ENCODE measurements at places on chromosomes 11 and 22.
A peak's percentile ranks its signal among the peaks of the same experiment; 100 is the strongest.

GRCh38 chr22:50282361-50283155 is 12.4 kb upstream of the MAPK11 start:
- no peak for DNase-seq

DNA sequence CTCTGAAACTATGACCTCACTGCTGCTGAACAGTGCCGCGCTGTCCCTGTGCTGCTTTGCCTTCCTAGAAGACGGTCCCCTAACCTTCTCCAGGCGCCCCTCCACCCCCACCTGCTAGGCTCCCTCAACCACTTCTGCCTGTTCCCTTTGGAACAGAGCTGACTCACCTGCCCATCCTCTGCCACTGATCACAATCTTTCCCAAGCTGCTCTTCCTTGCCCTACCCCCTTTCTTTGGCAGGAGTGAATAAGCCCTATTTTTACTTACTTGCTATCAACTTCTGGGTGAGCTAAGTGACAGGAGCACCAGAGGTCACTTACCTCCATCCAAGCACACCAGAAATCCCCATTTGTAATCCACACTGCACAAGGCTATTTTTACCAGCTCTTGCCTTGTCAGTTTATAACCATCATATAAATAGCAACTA is 116.0 kb upstream of the BID start:
- no peak for DNase-seq

DNA sequence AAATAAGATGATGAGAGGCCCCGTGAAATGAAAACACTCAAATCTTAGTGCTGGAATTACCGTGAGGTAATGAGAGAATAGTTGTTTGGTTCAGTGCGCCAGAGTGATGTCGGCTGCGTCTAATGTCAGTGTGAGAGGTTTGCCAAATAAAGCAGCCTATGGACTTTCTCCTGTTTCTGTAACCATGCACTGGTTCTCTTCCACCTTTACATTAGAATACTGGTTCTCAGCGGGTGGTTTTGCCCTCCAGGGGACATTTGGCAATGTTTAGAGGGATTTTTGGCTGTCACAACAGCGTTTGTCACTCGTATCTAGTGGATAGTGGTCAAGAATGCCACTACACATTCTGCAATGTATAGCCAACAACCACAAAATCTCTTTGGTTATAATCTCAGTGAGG is 1.1 kb downstream of the OOSP4B start:
- DNase-seq, result no peak

DNA sequence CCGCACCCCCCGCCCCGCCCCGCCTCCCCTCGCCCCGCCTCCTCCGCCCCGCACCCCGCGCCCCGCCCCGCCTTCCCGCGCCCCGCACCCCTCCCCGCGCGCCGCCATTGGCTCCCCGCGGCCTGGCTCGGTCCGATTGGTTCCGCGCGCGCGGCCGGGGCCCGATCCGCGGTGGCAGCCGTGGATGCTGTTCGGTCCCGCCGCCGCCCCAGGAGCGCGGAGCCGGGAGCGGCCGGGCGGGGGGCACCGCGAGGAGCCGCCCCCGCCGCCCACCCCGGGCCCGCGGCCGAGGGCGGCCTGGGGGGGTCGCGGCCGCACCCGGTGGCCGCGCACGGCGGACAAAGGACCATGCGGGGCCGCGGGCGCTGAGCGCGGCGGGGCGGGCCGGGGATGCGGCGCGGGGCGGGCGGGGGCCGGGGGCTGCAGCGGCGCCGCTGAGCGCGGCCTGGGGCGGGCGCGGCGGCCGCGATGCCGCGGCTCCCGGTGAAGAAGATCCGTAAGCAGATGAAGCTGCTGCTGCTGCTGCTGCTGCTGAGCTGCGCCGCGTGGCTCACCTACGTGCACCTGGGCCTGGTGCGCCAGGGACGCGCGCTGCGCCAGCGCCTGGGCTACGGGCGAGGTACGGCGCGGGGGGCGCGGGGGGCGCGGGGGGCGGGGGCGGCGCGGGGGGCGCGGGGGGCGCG is at the start of gene B4GALNT4:
Gene B4GALNT4, plus strand, starts transcription at position 164 of the 683 bp plus-strand sequence. Its CDS starts 305 bp downstream, at position 469.
- peak; percentile 77 for DNase-seq

DNA sequence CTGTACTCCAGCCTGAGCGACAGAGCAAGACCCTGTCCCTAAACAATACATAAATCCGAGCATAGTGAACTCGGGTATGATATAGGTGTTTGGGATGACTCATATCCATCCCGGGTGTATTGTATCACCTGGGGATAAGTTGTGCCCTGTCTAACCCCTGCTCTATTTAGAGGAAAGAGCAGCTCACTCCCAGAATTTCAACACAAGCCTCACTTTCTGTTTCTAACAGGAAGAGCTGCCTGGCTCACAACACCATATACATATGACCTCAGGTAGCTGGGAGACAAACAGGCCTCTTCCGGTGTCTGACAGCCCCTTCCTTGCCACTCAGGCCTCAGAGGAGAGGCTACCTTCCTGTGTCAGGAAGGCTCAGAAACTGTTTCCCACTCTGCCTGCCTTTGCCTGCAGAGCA is 9.9 kb upstream of the MICALL1 start:
- DNase-seq, result no peak

- no peak for DNase-seq
Measured at GRCh38 chr11:19962801-19963175, 197.5 kb downstream of the DBX1 start.

DNA sequence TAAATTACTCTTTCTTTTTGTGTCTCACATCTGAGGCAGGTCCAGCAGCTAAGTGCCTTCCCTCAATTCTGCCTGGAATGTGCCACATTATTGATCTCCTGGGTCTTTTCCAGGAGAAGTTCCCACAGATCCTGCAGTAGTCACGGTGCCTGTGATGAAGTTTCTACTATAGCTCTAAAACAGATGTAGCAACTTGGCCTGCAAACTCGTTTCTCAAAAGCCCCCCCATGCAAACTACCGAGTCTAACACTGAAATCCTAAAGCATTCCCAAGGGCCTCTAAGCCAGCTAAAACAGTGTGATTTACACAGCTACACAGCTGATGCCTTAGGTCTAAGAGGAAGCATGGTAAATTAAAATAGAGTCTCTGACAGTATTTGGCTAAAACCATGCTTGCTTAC is 54.3 kb downstream of the DDI1 start:
- DNase-seq, result peak; percentile 59

DNA sequence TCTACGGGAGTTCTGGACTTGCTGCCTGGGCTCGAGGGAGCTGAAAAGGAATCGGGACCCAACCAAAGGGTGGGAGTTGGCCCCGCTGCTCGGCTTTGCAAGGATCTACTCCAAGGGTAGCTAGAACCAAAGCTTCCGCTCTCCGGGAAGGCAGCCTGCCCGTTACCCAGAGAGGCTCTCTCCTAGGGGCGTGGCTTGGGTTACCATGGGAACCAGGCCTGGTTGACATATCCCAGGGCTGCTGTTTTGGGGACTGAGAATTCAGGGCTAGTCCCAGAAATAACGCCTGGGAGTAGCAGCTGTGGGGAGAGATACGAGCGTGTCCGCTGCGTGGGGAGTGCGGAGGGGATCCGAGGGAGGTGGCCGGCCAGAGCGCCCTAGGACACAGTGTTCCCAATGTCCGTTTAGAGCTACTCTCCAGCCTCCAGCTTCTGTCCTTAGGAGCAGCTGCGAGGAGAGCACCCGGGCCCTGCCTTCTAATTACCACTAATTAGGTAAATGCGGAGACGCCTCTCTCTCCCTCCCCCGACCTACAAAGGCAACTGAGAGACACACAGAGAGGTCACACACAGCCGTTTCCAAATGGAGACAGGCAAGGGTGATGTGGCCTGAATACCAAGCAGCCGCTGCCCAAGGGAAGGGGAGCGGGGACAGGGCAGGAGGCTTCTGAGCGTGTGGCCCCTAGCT is 141.6 kb upstream of the CADM1 start:
- peak; percentile 94 for DNase-seq

DNA sequence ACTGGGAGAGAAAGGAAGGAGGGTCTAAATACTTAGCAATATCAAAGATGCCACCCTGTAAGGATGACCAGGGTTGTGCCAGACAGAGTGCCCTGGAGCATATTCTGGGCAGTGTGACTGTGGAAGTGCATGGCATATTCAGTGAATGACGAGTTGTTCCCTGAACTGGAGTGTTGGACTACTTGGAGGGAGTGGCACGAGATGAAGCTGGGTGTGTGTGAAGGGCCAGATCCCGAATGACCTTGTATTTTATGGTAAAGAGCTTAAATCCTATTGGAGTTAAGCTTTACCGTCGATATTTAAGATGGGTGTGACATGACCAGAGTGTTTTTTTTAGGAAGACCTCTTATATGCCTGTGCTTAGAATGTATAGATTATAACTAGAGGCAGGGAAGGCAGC is 48.8 kb downstream of the STIM1 start:
- DNase-seq, result no peak

- no peak for DNase-seq
Measured at GRCh38 chr11:113376156-113376555, 11.4 kb upstream of the ANKK1 start.

- DNase-seq, result no peak
Measured at GRCh38 chr11:13721760-13722159, 53.3 kb downstream of the FAR1 start.

GRCh38 chr11:126487711-126488110 is 132.2 kb downstream of the ST3GAL4 start:
- DNase-seq, result no peak

GRCh38 chr11:77027275-77027674 is 6.9 kb upstream of the B3GNT6 start:
- DNase-seq, result no peak

GRCh38 chr11:103619480-103619879 is 417.0 kb upstream of the DDI1 start:
- DNase-seq, result no peak

- peak; percentile 17 for DNase-seq
Measured at GRCh38 chr11:129143335-129143734, 48.8 kb downstream of the ARHGAP32 start.

- DNase-seq, result no peak
Measured at GRCh38 chr11:77075425-77075905, 8.7 kb downstream of the CAPN5 start.

GRCh38 chr11:26202754-26203153 is 129.2 kb upstream of the ANO3 start:
- DNase-seq, result no peak

- DNase-seq, result peak; percentile 98
Measured at GRCh38 chr11:93784145-93784934, at the start of gene MED17. MED17 (plus strand) TSS chr11:93784282; CDS start chr11:93784514, 232 bp downstream.

Measured in eye (tissue), 1 donor.